ENCODE measurements at places on chromosomes 12 and 14.

- DNase-seq = no peak
These were observed 236.4 kb downstream of the PAWR start for GRCh38 chr12:79454338-79454843.

DNA sequence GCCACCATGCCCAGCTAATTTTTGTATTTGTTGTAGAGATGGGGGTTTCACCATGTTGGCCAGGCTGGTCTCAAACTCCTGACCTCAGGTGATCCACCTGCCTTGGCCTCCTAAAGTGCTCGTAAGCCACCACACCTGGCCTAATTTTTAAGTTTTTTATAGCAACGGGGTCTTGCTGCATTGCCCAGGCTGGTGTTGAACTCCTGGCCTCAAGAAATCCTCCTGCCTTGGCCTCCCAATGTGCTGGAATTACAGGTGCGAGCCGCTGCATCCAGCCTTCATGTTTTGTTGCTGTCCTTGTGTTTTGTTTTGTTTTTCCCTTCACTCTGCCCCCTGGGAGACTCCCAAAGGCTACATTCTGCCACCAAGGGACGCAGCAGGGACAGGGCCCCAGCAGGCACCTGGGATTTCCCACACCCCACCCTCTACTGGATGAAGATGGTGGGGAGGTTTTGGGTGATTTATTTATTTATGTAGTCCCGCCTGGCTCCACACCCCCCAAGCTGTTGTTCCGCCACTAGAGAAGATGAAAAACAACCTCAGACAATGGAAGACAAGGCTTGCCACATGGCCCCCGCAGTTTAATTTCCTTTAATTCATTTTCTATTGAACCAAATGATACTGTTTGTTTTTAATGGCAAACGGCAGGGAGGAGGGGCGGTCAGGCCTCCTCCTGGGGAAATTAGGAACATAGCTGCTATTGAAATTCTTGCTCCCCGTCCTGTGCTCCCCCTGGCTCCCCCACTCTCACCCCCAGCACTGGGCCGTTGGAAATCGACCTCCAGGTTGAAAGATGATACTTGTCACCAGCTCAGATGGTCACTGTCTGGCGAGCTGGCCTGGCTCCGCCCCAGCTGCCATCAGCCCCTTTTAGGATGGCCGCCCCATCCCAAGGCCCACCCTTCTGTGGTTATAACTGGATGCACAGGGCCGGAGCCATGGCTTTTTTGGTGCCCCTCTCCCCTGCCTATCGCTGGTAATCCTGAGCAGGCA is 70.3 kb downstream of the RNFT2 start:
- no peak for DNase-seq

- DNase-seq = no peak
These were observed 392.1 kb downstream of the RPS29 start for GRCh38 chr14:49194067-49194466.

- no peak for DNase-seq
These were observed 169.4 kb downstream of the DACT1 start for GRCh38 chr14:58807191-58807590.

DNA sequence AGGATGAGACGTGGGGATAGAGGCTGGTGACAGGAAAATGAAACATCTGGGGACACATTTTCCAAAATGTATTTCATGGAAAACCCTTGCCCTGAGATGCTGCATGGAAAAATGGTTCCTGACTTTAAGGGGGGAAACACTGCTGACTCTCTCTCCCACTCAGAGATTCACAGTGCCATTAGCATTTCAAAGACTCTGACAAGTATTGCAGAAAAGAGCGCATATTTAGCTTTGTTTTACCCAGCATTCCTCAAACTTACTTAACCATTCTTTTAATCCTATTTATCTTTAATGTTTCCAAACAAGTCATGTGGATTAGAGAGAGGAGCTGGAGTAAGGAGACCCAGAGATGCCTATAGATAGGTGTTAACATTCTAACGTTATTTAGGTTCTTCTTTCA is 141.8 kb upstream of the DYRK2 start:
- no peak for DNase-seq

DNA sequence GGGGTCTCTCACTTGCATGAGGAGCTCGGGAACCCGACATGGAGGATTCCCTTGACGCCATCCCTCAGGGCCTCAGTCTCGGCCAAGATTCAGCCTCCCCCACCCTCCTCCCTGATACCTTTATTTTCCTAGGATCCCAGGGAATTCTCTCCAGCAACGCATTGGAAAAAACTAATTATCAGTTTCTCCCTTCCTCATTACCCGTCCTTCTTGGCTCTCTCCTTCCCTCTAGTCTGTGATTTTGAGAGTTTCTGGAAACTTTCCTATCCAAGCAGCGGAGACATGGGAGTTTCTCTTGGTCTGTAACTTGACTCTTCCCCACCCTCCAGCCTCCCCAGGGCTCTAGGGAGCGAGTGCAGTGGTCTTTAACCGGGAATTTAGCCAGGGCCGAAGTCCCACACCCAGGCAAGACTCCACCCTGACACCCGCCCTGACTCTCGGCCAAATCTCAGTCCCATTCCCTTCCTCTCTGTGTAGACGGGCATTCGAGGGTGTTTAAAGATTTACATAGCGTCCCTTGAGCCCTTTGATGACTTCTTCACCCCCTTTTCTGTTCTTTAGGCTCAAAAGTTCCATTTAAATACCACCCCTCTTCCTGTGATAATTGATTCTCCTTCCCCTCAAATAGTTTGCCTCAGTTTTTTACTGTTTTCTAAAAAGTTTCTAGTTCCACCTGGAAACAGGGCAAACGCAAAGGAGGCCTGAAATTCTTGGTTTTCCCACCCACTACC is 6.7 kb downstream of the HOXC5 start:
- DNase-seq = no peak
